Pulmonary artery endothelial cell (primary cell): ENCODE measurements at places on chromosomes 4 and X. TPM values are rescaled to one million over a fixed set of nuclear protein-coding genes. Genes with fewer than 3 reads are reported as not detected.

The ERAS gene
- total RNA-seq, result not detected in 2 replicates

The SUPT20HL2 gene
- not detected in 2 replicates for total RNA-seq

The TAF7L gene
- 0.88 and 1.2 TPM in 2 replicates for total RNA-seq

The RBMX gene
- 205 and 220 TPM in 2 replicates for total RNA-seq

The UCP1 gene
- not detected in 2 replicates for total RNA-seq

The AR gene
- total RNA-seq, result 5.2 and 11.4 TPM in 2 replicates

The ADH1A gene
- not detected in 2 replicates for total RNA-seq
